ENCODE measurements at places on chromosomes 3 and 15. TPM values are rescaled to one million over a fixed set of nuclear protein-coding genes. Genes with fewer than 3 reads are reported as not detected.

NANOGP8 gene
- not detected for polyA plus RNA-seq

STARD9 gene
- polyA plus RNA-seq: 1.1 TPM

GRCh38 chr3:42269647-42270046 lies 3.7 kb upstream of the CCK start:
- DNase-seq: no peak
- H3K4me3 ChIP-seq: no peak overlapping the region
- H3K27ac ChIP-seq: no peak overlapping the region

- no peak overlapping the region for H3K4me3 ChIP-seq
- no peak overlapping the region for H3K27ac ChIP-seq
- H3K36me3 ChIP-seq: no peaks in the 10 kb centered on the region
- H3K4me1 ChIP-seq: no peaks in the 10 kb centered on the region
- no peak for DNase-seq
These were observed 131.2 kb upstream of the TGFBR2 start for GRCh38 chr3:30475038-30475808.

All from kidney (tissue), 22 donors.